ENCODE measurements at places on chromosomes 13 and 19.

GRCh38 chr19:10027158-10027997 lies 14.1 kb downstream of the RDH8 start:
- DNase-seq: peak; percentile 98

DNA sequence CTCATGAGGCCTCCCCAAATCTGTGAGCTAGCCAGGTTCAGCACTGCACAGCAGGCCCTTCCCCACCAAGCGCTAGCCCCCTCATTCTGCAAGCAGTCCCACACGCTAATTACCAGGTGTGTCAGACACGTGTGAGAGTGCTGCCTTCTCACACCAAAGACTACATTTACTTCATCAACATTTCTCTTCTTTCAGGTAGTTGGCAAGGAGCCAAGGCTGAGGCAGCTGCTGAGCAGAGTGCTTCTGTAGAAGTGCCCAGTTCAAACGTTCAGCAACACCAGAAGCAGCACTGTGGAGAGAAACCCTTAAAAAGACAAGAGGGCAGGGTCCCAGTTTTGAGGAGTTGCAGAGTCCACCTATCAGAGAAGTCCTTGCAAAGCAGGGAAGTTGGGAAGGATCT lies 6.4 kb downstream of the ZNF773 start:
- no peak for DNase-seq

DNA sequence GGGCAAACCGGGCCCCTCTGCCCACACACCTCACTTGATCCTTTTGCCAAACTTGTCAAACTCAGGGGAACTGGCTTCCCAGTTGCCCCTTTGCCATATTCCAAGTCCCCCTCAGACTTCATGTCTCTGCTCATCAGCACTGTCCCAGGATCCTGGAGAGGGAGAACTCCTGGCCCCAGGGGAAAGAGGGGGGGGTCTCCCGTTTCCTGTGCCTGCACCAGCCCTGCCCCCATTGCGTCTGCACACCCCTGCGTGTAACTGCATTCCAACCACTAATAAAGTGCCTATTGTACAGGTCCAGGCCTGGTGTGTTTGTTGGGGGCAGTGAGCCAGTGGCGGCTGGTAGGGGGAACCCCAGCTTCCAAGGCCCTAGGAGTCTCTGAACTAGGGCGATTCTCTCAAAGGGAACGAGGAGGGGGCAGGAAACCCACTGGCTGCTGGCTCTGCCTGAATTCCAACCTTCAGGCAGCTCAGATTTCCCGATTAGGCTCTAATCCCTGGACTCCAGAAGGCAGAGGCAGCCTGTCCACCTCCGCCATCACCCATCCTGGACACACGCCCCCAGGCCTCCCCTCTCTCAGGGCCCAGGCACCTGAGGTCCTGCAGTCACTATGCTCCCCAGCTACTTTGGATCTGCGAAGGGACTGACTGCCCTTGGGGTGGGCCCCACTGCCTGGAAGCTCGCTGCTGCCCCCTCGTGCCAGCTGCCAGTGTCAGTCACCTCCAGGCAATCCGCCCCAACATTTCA lies 9.7 kb upstream of the ILF3 start:
- peak; percentile 95 for DNase-seq

DNA sequence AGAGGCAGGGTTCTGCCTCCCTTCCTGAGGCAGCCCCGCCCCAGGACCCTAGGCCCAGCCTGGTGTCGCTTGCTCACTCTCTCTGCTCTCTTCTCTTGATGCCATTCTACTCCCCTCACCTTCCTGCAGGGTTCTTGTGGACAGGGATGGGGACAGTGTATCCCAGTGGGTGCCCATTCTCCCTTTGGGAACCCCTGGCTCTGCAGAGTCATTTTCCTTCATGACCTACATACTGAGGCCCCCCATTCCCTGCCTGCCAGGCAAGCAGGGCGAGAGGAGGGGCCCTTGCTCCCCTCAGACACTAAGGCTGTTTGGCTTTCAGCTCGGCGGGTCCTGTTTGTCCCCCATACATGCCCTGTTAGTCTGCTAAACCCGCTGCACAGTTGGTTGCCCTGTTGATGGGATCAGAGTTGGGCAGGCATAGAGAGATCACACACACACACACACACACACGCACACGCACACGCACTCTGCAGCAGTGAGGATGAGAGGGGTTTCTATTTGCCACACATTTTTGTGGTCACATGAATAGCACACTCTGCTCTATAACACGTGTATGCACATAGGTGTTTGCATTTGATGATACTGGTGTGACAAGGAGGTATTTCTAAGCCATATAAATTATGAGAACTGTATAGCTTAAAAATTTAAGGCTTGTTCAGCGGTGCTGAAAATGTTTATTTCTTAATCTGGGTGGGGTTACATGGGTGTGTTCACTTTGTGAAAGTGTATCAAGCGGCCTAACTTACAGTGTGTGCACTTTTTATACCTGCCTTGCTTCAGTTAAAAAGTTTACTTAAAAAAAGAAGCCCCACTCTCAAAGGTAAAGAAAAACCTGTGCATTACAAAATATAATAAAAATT lies 20.3 kb downstream of the NFIX start:
- no peak for DNase-seq

DNA sequence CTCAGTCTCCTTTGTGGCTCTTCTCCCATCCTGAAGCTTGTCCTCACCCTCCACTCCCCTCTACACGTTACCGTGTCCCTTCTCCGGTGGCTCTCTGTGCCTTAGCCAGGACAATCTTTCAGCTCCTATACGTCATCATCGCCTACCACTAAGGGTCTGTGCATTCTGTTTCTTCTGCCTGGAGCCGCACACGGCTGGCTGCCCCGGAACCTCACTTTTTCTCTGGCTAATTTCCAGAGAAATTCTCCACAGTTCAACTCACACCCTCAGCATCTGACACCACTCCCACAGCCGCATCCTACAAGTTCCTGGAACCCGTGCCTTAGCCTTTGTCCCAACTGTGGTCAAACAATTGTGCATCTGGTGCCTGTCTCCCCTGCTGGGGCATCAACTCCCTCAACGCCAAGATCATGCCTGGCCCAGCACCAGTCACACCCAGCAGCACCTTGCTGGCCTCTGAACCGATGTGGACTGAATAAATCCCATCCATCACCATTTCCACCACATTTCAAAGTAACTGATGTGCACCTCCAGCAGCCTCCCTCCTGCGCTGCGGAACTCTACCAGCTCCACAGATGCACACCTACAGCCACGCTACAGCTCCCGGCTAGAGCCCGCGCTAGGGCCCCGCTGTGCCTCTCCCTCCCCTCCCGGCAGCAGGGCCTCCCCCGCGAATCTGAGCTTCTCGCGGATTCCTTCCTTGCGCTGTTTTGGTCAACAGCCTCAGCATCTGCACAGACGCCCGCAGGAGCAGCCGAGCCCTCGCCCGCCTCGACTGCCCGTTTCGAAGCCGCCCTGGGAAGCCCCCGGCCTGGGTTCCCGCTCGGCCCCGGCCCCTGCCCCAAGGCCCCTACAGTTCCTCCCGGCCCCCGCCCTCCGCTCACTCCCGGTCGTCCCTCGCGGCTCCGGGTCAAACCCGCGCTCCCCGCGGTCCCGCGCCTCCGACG lies 689 bp downstream of the DCUN1D2 start:
- DNase-seq: no peak

DNA sequence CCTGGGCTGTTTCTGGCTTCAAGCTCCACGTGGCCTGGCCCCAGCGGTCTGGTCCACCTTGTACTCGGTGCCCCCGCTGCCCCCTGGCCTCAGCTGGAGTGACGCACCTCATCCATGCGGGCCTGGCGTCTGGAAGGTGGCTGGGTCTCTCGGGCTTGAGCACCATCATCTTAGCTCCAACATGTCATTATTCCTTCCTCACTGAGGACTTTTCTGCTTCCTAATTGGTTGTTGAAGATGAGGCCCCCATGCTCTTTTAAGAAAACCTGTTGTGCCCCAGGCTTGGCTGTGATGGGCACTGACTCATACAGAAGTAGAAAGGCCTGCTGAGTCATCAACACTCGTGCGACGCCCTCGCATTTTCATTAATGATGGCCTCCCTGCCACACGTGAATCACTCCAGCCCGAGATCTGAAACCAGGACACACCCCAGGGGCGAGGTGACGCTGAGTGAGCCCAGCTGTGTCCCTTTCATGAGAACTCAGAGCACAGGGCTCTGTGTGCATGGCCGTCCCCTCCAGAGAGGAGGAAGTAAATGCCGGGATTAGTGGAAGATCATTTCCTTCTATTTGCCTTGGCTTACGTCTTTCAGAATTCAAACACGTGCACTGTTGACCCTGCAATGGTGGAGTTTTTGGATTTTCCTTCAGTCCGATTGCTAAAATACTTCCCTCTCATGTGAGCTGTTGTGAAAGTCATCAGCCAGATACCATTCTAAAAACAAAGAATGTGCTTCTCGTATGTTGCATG lies 14.0 kb upstream of the GJA3 start:
- DNase-seq: peak; percentile 95

GRCh38 chr19:2602391-2603181 lies 99.9 kb downstream of the GNG7 start:
- DNase-seq: peak; percentile 96

- peak; percentile 83 for DNase-seq
Measured at GRCh38 chr19:1103132-1103707, 574 bp upstream of the GPX4 start.

DNA sequence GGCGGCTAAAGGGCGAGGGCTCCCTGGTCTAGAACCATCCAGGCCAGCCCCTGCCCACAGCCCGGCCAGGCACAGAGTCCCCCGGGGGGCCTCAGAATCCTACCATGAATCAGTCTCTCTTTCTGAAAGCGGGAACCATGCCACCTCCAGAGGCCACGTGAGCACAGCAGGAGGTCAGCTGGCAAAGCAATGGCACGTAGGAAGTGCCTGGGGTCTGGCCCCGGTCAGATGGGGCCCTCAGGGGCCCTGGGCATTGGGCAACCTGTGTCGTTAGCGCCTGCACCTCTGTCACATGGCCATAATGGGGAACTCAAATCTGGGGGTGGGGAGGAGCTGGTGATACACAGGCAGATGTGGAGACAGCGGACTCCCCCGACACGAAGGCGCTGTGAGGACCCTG lies 8.8 kb downstream of the MFSD12 start:
- DNase-seq: no peak

- DNase-seq: no peak
Measured at GRCh38 chr13:58324161-58324560, 692.6 kb downstream of the PCDH17 start.

- DNase-seq: no peak
Measured at GRCh38 chr19:5881543-5882299, 11.4 kb upstream of the FUT5 start.

DNA sequence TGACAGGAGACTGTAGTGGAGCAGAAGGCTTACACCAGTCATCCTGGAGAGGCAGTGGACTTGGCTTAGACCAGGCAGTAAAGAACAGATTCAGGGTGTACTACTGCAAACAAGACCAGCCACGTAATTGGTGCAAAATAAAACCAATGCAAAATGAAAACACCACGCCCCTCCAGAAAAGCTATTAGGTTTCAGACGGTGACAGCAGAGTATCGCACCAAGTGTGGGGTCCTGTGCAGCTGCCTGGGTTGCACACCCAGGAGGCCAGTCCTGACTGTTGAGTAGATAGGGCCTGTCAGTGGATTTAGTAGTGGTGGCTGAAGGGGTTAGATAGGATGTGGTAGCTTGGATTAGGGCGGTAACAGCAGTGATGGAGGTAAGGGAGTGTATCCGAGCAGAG lies 5.4 kb upstream of the PRKACA start:
- no peak for DNase-seq

- DNase-seq: no peak
Measured at GRCh38 chr13:26759907-26760831, at the start of gene GPR12. TSS of gene GPR12 (minus strand) at chr13:26760786. CDS start at chr13:26759827, 959 bp downstream.

DNA sequence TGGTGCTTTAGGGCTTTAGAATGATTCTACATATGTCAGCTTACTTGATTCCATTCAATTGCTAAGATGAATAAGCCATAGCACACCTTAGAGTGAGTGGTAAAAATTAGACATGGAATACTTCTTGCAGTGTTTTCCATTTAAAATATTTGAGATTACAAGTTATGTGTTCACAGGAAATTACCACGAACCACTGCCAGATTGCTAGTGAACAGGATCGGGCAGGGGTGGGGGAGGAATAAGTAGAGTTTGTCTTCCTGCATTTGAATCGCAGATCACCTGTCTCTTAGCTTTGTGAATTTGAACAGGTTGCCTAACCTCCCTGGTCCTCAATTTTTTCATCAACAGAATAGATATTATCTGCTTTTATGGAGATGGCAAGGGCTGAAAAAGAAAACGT lies 124.6 kb downstream of the GGACT start:
- no peak for DNase-seq

DNA sequence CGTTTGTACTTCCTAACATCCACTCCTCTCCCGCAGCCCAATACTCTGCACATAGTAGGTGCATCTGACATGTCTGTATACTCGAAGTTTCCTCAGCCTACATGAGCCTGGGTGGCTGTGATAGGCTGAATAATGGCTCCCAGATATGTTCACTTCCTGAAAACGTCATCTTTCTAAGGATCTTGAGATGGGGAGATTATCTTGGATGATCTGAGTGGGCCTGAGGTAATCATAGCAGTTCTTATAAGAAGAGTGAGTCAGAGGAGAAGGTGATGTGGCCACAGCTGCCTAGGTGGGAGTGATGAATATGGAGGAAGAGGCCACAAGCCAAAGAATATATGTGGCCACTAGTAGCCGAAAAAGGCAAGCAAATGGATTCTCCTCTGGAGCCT lies 84.2 kb downstream of the AKAP11 start:
- no peak for DNase-seq

DNA sequence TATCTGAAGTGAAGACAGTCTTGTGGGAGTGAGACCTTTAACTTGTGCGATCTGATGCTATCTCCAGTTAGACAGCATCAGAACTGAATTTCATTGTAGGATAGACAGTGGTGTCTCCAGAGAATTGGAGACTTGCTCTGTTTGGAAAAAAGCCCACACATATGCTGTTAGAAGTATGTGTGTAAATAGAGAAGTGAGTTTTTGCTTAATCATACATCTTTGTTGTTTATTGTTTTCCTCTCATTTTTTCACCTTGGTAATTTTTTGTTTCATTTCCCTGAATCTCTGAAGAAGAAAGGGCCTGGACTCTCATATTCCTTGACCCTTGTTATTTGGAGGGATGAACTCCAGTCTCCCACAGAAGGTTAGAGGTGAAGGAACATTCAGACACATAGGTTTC lies 21.8 kb downstream of the FPR3 start:
- no peak for DNase-seq

GRCh38 chr13:69828527-69828926 lies 279.1 kb upstream of the ATXN8OS start:
- peak; percentile 31 for DNase-seq

- no peak for DNase-seq
Measured at GRCh38 chr13:59346999-59347723, 816.6 kb downstream of the DIAPH3 start.

- no peak for DNase-seq
Measured at GRCh38 chr13:95494082-95494681, 58.3 kb upstream of the CLDN10 start.

GRCh38 chr13:27406178-27406939 lies 18.1 kb upstream of the GTF3A start:
- no peak for DNase-seq
